Fibroblast of skin of right quadriceps (primary cell): ENCODE measurements at places on chromosomes 5 and 9.

DNA sequence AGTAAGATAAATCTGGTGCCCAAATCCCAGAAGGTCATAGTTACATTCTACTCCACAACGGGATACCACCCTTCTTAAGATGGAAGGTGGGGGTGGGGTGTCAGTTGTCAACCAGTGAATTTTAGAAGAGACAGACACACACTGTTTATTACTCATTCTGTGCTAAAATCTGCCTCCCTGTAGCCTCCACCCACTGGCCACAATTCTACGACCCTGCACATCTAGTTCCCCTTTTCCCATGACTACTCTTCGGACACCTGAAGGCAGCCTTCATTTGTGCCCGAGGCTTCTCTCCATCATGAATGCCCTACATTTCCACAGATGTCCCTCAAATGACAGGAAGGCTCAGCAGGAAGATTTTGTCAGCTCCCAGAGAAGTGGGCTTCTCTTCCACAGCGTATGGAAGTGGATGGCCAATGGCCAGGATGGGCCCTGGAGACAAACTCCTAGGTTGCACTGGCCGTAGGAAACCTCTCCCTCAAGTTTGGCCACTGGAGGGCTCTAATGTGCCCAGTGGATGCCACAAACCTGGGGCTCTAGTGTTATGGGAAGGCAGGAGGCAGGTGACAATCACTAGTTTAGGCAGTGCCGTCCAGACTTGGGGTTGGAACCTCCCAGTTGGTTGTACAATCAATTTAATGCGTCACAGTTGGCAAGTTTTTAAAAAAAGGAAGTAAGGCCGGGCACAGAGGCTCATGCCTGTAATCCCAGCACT lies 46.6 kb downstream of the PTPN3 start:
- DNase-seq: no peak

GRCh38 chr9:136153381-136154065 lies 34.8 kb upstream of the TMEM250 start:
- no peak for DNase-seq

GRCh38 chr9:137221506-137222111 lies 431 bp downstream of the RNF208 start:
- no peak for DNase-seq

DNA sequence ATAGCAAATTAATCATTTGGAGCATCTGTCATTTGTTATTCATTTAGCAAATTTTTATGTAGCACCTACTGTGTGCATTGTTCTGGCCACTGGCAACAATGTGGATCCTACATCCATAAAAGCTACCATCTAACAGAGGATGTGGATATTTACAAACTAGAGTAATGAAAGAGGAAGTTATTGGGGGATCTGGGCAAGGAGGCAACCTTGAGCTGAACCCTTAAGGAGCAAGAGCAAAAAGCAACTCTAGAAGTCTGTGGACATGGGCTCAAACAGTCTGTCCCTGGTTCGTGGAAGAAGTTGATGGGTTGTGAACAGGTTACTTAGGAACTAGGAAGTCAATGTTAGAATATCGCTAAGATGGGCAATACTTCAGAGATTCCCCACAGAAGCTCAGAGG lies 259.9 kb downstream of the SYK start:
- no peak for DNase-seq

- no peak for DNase-seq
Measured at GRCh38 chr9:105385381-105385985, 62.4 kb upstream of the FSD1L start.

DNA sequence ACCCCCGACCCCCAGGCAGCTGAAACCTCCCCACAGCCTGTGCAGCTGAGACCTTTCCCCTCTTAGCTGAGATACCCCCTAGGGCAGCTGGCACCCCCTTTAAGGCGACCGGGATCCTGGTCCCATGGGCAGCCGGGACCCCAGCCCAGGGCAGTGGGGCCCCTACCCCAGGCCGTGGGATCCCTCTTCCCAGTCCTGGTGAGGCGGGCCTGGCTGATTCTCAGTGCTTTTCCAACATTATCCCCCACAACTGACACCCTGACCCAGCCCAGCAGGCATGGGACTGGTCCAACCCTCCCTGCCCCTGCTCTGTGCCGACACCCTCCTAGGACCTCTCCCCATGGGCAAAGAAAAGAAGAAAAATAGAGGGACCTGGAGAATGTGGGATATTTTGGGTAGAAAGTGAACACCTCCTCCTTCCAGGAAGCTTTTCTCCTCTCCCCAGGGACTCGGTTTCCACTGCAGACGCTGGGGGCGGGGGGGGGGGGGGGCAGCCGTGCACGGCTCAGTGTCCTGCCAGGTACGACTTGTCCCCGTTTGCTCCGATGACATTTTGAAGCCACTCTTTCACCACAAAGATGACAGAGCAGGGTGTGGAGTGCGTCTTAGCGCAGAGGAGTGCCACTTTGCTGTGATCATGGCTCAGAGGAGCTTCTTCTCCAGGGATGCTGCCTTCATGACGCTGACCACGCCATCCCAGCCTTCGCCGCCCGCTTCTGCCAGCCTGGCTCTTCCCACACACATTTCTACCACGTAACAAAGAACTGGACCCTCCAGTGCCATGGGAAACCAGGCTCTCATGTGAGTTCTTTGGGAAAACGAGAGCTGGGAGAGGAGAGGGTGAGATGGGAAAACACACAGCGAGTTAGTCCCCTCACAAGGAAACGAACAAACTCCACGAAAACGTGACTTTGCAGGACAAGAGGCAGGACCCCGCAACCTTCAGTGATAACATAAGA lies 47.5 kb downstream of the MRPL36 start:
- no peak for DNase-seq

DNA sequence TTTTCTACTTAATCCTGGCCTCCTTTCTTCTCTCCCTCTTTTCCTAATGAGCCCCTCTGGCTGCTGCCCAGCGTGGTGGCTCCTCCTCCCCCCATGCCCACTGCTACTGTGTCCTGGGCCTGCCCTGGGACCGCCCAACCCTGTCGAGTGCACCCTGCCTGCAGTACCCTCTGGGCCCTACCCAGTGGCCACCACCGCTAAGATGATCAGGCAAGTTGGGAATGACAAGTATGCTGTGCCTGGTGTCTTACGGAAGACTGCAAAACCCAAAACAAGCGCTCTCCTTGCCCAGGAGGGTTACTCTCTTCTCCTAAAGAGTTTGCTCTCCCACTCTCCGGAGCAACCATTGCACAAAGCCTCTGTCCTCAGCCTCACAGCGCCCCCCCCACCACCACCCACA lies 273.7 kb downstream of the SYK start:
- no peak for DNase-seq

DNA sequence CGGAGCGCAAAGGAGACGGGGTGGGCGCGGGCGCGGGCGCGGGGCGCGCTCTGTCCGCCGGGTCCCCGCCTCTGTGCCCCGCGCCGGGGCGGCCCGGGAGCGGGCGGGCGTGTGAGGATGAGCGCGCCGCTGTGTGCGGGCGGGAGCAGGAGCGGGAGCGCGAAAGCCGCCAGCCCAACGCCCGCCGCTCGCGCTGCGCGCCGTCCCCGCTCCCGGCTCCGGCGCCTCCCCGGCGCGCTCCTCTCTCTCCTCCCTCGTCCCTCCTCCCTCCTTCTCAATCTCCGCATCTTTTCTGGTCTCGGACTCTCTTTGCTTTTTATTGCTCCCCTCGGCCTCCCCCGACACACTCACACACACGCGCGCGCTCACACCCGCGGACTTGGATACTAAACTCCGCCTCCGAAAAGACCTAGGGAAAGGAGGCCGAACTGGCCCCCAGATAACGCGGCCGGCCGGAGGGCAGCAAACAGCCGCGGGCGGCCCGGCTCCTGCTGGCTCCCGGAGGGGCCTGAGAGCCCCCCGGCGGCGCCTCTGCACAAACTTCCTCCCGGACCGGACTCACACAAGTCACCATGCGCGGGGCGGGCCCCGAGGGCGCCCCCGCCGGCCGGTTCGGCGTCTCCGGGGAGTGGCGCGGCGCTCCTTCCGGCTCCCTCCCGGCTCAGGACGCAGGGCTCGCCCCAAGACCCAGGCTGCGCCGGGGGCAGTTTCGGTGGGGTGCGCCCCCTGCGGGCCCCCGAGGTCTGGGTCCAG lies at the start of gene FIBCD1:
TSS of gene FIBCD1 (minus strand) at position 596 of the 753 bp plus-strand sequence. CDS start 640 bp downstream, outside the sequence.
- DNase-seq: peak; percentile 23

DNA sequence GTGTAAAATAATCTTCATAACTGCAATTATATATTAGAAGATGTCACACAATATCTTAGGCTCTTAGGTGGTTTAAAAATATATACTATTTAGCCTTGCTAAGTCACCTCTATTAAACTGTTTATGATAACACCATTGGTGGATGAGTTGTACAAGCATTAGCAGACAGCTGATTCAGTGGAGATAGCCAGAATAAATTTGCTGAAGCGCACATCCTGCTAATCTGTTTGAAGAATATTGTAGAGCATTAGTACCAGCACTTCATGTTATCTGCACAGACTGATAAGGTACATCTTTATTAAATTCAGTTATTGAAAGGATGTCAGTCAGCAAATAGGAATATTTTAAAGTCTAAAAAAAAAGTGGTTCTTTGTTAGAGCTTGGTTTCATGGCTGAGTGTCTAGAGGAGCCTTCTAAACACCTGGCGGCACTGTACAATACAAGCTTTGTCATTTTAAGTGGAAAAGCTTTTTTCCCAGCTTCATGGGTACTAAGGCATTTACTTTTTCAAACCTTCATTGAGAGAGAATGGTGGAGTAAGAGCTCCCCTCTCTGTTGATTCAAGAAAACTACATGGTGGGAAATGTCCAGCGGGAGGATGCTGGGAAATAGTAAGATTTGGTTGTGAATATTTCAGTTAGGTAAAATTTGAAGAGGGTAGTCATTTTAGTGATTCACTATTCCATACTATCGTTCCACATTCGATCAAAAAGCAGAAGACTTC lies 275.1 kb downstream of the SLF1 start:
- no peak for DNase-seq
